ENCODE measurements at places on chromosomes 13 and 19.
A peak's percentile ranks its signal among the peaks of the same experiment; 100 is the strongest.

DNA sequence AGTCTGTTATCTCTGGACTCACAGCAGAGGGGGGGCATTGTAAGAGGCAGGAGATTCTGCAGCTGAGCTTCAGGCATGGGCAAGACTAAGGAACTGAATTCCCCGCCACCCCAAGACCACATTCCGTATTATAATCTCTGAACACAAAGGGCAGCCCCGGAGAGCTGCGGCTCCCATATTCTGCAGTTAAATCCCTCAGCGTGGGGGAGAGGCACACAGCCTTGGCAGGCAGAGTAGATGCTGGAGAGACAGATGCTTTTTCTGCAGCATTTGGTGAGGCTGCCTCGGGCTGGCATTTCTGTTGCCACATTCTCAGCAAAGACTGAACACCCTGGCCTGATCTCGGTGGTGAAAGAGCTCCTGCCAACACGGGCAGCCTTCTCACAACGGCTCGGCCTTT lies 12.9 kb downstream of the CHAF1A start:
- DNase-seq = no peak

DNA sequence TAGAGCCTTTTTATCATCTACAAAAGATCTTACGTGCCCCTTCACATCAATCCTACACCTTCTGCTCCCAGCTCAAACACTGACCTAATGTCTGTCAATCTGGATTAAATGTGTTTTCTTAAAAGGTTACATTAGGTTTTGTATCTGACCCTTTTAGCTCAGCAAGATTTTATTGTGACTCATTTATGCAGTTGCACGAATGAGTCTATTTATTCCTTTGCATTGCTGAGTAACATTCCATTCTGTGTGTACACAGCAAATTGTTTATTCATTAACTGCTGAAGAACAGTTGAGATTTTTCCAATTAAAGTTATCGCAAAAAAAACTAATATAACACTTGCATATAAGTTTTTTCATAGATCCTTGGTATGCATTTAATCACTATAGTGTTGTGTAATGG lies 253.9 kb upstream of the GPC6 start:
- DNase-seq = no peak

DNA sequence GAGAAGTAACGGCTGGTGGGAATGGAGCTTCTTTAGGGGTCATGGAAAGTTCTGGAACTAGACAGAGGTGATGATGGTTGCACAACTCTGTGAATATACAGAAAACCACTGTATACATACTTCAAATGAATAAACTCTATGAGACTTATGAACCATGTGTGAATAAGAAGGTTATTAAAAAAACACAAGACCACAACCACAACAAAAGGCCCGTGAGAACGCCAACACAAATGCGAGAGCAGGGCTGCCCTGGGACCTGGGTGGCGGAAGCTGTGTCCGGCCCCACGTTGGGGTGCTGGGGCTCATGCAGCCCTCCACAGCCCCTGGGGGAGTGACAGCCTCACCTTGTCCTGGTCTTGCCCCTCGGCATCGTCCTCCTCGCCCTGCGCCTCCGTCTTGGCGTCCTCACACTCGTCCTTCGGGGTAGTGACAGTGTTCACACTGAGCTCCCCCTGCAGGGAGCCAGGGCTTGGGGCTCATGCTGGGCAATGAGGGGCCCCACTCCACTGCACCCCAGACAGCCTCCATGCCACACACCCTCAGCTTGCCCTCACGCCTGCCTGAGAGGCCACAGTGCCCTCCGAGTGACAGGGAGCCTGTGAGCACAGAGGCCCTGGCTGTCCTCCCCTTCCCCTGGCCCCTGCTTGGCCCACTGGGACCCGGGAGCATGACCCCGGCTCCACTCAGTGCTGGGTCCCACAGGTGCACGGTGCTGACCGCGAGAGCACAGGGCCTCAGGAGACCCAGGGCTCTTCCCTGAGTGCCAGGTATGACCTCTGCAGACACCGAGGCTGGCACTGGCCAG lies 16.0 kb downstream of the IZUMO4 start:
- no peak for DNase-seq

DNA sequence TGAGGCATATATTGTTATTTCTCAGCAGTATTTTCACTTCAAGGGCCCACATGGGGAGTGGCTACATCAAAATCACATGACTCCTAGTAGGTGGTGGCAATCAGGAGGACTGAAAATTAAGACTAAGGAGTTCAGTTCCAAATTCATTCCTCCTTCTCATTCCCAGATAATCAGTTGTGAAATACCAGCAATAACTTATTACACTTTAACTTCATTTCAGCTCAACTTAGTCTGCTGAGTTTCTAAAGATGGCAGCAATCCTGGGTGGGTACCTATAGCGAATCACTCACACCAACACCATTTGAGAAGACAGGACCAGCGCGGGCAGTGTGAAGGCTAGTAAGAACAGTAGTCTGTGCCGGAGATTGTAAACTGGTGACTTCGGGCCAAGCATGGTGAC lies 63.9 kb upstream of the SLC10A2 start:
- DNase-seq = no peak

DNA sequence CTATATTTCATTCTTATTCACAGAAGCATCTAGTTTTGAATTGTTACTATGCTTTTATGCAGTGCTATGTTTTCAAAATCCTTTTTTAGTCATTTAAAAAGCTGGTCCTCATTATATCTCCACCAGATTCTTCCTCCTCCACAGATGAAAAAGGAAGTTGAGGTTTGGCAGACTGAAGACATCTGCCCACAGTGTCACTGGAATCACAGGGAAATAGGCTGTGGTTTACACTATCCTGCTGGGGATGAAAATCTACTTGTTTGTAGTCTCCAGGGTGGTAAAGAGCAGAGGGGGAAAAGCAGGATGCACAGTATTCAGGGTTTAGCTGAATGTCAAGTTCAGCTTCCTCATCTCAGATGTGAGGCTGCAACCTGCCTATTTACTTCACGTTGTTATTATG lies 351.2 kb downstream of the DNAJC15 start:
- no peak for DNase-seq

GRCh38 chr19:30374865-30375552 lies 2.8 kb downstream of the ZNF536 start:
- no peak for DNase-seq

GRCh38 chr13:91158017-91158395 lies 189.5 kb upstream of the MIR17HG start:
- no peak for DNase-seq

- no peak for DNase-seq
Observed at GRCh38 chr13:42878721-42879120, 97.3 kb downstream of the FAM216B start.

GRCh38 chr13:38440666-38441065 lies 91.0 kb downstream of the UFM1 start:
- no peak for DNase-seq

DNA sequence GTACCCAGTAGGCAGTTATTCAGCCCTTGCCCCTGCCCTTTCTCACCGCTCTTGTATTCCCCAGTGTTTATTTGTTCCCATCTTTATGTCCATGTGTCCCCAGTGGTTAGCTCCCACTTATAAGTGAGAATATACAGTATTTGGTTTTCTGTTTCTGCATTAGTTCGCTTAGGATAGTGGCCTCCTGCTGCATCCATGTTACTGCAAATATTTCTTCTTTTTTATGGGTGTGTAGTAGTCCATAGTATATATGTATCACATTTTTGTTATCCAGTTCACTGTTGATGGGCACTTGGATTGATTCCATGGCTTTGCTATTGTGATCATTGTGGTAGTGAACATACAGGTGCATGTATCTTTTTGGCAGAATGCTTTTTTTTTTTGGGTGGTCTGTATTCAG lies 32.7 kb downstream of the URI1 start:
- no peak for DNase-seq

DNA sequence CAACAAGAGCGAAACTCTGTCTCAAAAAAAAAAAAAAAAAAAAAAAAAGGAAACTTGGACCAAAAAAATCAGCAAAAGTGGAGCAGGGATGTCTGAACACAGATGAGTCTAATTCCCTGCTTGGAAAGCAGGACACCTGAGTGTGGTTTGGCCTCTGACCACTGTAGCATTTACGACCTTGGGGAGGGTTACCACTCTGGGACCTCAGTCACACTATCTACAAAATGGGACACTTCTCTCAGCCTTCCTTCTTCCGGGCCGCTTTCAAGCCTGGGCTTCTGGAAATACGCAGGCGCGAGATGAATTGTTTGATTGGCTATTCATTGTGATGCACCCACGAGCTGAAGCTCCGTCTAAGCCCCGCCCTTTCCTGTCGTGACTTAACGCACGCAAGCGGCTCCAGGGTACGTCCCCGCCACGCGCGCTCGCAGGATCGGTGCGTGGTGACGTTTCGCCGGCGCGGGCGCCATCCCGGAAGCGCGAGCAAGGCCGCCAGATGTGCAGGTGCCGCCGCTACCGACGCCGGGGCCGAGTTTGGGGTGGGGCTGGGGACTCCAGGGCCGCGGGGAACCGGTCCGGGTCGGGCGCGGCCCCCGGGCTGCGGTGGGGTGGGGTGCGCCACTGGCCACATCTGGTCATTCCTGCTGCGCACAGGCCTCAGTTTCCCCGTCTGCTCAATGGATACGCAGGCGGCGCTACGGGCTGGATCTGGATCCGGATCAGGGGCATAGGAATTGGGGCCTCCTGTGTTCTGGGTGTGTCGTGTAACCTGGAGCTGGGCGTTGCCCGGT lies at the start of gene KXD1:
KXD1 (plus strand) TSS at position 460 of the 791 bp plus-strand sequence. CDS start 4,187 bp downstream, outside the sequence.
- peak; percentile 95 for DNase-seq

GRCh38 chr13:94210816-94211215 lies 268.7 kb downstream of the DCT start:
- no peak for DNase-seq

- no peak for DNase-seq
Observed at GRCh38 chr13:66171920-66172319, 1058.2 kb downstream of the PCDH9 start.

GRCh38 chr13:98345107-98345935 lies 168.3 kb upstream of the RNF113B start:
- no peak for DNase-seq

- DNase-seq = no peak
Observed at GRCh38 chr13:112670864-112671263, 19.0 kb upstream of the ATP11A start.

- DNase-seq = no peak
Observed at GRCh38 chr19:45234089-45234869, 10.9 kb downstream of the EXOC3L2 start.

- no peak for DNase-seq
Observed at GRCh38 chr13:113854238-113855011, 9.5 kb downstream of the GAS6 start.

GRCh38 chr19:33399745-33400681 lies 26.5 kb downstream of the CEBPG start:
- no peak for DNase-seq

DNA sequence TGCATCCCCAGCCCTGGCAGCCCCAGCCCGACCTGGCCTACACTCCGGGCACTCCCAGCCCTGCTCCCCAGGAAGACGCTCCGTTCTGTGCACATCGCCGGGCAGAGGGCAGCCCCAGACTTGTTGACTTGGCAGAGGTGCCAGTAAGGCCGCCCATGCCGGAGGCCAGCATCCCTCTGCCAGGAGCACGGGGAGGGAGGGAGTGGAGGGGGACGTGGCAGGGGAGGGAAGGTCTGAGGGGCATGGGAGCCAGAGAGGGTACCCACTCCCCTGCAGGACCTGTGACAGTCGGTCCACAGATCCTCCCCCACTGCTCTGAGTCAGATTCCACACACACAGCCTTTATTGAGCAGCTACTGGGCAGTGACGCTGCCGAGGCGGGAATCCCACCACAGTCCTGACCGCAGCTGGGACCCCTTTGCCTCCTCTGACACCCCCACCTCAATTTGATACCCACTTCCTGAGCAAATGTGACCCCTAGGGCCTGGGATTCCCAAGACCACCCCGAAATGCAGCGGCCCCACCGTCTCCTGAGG lies 1.9 kb upstream of the NKPD1 start:
- no peak for DNase-seq

- no peak for DNase-seq
Observed at GRCh38 chr19:34428549-34429285, 536 bp downstream of the UBA2 start.

GRCh38 chr13:109707742-109708617 lies 78.4 kb downstream of the IRS2 start:
- DNase-seq = no peak

- no peak for DNase-seq
Observed at GRCh38 chr19:8132858-8133458, 16.4 kb downstream of the FBN3 start.

DNA sequence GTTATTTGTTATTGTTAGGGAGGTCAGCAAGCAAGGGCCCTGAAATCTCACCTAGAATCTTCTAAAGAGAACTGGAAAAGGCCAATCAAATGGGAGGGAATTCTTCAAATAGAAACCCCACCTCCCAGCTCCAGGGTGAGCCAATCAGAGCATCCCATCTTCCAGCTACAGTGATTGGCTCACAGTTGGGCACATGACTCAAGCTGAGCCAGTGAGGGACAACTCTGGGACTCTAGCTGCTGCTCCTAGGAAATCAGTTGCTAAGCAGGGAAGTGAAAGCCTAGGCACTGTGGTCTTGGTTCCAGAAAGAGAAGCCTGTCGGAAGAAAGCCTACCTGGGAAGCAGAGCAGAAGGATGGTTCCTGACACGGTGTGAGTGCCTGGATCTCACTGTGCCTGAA lies 13.4 kb downstream of the TM6SF2 start:
- no peak for DNase-seq

GRCh38 chr13:45492538-45492937 lies 27.8 kb downstream of the COG3 start:
- no peak for DNase-seq

- no peak for DNase-seq
Observed at GRCh38 chr13:60000081-60000480, 163.6 kb downstream of the DIAPH3 start.

DNA sequence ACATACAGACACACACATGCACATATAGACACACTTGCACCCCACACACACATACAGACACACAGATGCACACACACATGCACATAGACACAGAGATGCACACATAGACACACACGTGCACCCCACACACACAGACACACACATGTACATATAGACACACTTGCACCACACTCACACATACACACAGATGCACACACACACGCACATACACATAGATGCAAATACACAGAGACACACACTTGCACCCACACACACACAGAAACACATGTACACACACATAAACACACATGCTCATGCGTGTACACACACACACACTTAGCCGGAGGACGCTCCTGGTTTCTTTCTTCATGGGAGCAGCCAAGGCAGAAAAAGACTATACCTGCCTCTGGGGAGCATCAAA lies 10.0 kb downstream of the COL4A2 start:
- DNase-seq = no peak

DNA sequence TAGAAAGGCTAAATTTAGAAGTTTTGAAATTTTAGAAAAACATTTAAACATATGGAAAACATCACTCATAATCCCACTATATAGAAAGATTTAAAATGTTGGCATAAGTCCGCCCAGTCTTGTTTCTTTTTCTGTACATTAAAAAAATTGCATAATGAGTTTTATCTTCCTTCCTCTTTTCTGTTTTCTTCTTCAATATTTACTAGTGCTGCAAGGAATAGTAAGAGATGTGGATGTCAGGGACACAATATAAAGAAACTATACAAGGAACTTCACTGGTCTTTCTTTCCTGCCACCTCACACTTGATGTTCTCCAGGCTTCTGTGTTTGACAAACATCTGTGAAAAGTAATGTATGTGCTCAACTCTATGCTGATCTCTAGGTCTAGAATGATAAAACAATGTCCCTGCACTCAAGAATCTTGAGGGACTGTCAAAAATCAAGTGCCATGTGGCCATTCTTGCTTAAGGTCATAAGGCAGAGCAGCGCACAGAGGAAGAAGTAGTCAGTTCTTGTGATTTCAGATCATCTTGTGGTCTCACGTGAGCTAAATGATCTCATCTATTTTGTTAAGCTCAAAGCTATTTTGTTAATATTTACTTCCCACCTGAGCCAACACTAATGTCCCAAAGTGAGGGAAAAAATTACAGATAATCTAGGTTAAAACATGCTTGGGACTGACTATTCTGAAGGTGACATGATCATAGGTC lies 186.9 kb upstream of the OBI1 start:
- DNase-seq = no peak

GRCh38 chr19:3370728-3371591 lies 4.6 kb downstream of the NFIC start:
- no peak for DNase-seq
